Lung (tissue), 17 donors: ENCODE measurements at places on chromosomes 5 and 9. TPM values are rescaled to one million over a fixed set of nuclear protein-coding genes. Genes with fewer than 3 reads are reported as not detected.

GRCh38 chr5:122940890-122941289, 95.5 kb downstream of the SNX24 start:
- no peak for DNase-seq

Gene TEK
- 76.1 TPM for total RNA-seq

Gene STING1
- total RNA-seq = 204 TPM

DNA sequence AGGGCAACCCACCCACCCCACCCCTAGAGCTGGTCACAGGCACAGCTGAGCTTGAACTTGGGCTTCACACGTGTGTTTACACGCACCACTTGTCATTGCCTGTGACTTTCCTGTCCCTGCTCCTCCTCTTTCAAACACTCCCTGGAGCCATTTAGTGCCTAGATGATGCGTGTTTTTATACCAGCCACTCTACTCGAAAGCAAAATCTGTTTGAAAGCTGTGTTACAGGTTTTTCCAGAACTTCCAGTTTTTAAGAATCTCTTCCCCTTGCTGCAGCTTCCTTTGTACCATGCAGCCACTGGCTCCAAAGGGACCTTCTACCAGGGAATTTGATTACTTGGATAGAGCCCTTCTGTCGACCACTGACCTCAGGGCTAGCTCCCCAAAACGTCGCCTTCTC, 78.8 kb upstream of the SPRY4 start:
- DNase-seq = peak; percentile 76

Gene ST8SIA4
- 19.1 TPM for total RNA-seq

DNA sequence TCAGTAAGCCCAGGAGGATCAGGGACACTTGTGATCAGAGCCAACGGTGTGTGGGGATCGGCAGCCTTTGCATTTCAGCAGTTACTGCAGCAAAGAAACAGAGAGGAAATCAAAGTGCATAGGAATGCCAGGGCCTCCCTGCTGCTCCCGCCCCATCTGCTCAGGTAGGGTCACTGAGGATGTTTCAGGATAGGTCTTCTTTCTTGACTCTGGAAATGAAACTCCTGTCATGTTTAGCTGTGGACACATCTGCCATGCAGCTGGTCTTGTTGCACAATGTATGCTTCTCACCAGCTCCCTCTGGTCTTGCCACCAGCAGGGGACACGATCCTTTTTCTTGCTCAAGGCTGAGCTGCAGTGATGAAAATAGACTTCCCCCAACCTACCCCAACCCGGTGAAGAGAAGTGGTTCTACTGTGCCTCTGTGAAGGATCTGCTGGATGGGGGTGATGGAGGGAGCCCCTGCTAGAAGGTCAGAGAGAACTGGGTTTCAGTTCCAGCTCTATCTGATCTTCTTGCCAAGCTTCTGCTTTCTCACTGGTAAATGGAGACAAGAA, 185.2 kb upstream of the KLF4 start:
- no peak for DNase-seq

Gene RALGPS1
- 17.8 TPM for total RNA-seq

Gene GPR151
- not detected for total RNA-seq

Gene FBP1
- 17.1 TPM for total RNA-seq

DNA sequence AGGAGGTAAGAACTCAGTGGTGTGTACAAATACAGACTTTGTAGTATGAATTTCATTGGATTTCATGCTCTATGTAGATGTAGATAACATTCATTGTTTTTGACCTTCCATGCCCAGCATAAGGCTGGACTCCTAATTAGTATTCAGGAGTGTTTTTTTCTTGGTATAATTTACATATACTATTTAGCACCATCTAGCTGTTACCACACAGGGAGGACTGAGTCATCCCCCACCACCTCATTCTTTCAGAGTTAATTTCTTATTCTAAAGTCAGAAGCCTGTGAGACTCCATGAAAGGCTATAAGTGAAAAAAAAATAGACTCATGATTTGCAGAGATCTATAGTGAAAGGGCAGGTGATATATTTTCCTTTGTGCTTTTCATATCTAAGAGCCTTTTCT, 555.0 kb downstream of the PRR16 start:
- DNase-seq = no peak

DNA sequence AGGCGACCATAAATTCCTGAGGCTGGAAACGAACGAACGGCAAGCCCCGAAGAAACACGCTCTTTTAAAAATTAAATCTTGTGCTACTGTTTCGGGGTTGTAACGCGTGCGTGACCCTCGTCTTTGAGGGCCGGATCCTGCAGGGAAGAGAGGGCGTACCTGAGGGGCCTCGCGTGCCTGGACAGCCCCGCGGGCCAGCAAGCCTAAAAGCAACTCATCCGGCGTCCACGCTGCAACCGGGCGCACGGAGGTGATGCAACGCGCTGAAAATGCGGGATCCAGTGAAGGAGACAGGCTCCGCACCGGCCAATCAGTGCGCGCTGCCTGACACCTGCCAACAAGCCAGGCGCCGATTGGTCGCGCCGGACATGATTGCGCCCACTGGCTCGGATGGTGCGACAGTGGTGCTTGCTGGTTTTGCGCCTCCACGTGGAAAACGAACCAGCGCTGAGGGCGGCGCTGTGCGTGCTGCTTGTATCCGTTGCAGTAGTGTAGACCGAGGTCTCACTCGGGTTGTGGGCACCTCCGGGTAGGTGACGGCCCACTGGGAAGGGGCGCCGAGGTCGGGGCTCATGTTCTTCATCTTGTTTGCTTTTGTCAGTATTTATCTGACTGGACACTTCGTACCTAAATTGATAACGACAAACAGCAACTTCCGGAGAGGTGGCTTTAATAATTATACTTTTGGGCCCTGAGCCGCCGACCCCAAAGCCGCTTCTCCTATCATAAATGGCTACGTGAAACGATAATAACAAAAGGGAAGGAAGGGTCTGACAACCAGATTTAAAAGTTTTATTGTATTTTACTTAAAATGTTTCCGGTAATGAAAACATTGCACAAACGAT, at the start of gene IARS1:
TSS of gene IARS1 (minus strand) at position 246 of the 845 bp plus-strand sequence. CDS start 4,278 bp downstream, outside the sequence.
- peak; percentile 99 for DNase-seq

GRCh38 chr5:76782444-76782843, 36.4 kb upstream of the F2RL1 start:
- DNase-seq = no peak

DNA sequence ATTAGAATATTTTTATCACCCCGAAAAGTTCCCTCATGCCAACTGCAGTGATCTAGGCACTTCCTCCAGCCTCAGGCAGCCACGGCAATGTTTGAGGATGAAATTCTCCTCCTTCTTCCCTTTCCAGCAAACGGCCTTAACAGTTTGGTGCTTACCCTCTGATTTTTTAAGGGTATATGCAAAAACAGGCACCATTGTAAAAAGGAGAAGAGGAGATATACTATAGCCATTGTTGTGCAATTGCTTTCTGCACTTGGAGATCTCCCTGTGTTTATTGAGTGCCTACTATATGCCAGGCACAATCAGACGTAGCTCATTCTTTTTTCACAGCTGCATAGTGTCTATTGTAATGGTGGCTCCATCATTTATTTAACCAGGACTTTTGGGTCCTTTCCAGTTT, 29.4 kb downstream of the GSN start:
- DNase-seq = no peak

Gene RNF208
- 7.5 TPM for total RNA-seq

Gene LCN1
- not detected for total RNA-seq

- DNase-seq = no peak
Measured at GRCh38 chr5:44402084-44402483, 12.9 kb upstream of the FGF10 start.

GRCh38 chr5:109102096-109102690, 307.6 kb downstream of the PJA2 start:
- DNase-seq = no peak

- peak; percentile 65 for DNase-seq
Measured at GRCh38 chr5:124030043-124030491, 518.1 kb downstream of the CSNK1G3 start.

Gene WNT8A
- total RNA-seq = not detected

- no peak for DNase-seq
Measured at GRCh38 chr5:39654715-39655114, 229.9 kb upstream of the DAB2 start.

DNA sequence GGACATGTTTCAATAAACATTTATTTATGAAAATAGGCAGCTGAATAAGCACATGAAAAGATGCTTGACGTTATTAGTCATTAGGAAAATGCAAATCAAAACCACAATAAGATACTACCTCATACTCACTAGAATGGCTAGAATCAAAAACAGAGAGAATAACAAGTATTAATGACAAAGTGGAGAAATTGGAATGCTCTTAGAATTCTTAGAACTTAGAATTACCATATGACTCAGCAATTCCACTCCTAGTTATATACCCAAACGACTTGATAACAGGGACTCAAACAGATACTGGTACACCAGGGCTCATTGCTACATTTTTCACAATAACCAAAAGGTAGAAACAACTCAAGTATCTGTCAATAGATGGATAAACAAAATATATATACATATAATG, 15.1 kb upstream of the TRIM36 start:
- no peak for DNase-seq

- DNase-seq = no peak
Measured at GRCh38 chr5:61450493-61451279, 118.6 kb downstream of the ZSWIM6 start.

Gene IRX2
- total RNA-seq = 64.5 TPM

DNA sequence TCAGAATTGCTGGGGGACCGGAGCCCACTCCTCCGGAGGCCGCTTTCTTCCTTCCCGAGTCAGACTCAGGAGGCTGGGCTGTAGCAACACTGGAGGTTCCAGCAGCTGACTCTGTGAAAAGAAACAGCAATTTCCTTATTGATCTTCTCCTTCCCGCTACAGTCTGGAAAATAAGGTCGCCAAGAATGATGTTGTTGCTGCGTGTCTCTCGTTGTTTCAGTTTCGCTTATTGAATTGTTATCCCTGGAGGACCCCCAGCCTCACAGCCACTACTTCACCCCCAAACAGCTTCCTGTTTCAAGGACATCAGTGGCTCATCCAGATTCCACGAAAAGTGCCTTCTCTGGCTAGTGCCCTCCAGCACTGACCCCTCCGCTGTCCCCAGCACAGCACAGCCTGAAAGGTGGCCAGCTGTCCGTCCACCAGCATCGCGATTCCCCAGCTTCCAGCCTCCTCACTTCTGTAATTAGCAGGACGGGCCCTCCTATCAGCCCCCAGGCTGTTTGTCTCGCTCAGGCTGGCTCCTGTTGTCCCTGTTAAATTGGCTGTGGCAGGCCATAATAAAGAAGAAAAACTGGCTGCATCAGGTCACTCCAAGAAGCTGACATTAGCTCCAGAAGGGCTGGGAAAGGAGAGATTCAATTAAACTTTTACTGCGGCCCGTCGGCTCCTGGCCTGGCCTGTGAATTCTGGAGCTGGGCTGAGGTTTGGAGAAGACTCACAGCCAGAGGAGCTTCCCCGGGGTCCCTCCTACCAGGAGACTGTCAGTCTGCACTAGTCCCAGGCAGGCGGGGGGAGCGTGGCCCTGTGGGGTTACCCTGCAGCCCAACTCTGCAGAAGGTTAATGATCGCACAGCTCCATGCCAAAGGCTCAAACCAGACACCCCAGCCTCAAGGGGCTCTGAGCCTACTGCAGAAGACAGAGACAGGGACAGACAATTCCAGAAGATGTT, 40.5 kb downstream of the OLFM1 start:
- no peak for DNase-seq

DNA sequence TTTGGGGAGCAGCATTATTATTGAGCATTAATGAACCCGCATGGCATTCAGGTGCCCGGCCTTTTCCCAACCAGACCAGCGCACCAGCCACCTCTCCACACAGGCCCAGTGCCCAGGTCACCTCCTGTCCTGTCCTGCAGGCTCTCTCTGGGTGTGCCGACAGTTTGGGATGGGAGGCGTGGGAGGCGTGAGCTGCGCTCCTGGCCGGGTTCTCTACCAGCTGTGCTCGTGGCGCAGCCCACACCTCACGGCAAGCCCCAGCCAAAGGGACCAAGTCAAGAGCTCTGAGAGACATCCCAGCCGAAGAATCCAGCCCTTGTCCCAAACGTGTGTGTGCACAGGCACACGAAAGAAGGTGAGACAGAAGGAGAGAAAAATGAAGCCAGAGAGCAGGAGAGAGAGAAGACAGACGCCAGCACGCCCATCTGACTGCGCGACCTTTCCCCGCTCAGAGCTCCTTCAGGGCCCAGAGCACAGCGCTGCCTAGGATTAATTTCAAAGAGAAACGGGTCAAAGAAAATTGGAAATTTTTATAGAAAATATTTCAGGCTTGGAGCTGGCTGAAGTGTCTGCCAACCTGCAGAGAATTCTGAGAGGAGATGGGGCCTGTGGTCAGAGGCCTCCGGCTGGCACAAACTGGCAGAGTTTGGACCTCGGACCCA, 81.7 kb downstream of the ADAMTS2 start:
- no peak for DNase-seq

- DNase-seq = peak; percentile 41
Measured at GRCh38 chr5:30768056-30768690, 425.3 kb upstream of the CDH6 start.

Gene CARTPT
- not detected for total RNA-seq

Gene LHX6
- total RNA-seq = 11.3 TPM

GRCh38 chr9:13111778-13112177, 167.7 kb downstream of the MPDZ start:
- DNase-seq = no peak

Gene SLC46A2
- total RNA-seq = 15.6 TPM

DNA sequence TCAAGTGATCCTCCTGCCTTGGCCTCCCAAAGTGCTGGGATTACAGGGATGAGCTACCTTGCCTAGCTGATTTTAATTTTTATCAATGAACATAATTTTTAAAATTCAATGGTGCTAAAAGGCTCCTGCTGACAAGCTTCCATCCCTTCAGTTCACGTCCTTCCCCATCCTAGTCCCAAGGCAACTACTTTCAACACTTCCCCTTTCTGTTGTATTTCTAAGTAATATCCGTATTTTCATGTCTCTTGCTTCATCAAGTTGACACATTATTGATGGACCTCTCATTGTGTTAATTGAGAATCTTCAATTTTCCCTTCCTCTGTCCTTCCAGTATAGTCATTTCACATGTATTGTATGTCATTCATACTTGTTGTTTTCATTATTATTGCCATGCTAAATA, 93.8 kb upstream of the RASGRF2 start:
- DNase-seq = no peak

DNA sequence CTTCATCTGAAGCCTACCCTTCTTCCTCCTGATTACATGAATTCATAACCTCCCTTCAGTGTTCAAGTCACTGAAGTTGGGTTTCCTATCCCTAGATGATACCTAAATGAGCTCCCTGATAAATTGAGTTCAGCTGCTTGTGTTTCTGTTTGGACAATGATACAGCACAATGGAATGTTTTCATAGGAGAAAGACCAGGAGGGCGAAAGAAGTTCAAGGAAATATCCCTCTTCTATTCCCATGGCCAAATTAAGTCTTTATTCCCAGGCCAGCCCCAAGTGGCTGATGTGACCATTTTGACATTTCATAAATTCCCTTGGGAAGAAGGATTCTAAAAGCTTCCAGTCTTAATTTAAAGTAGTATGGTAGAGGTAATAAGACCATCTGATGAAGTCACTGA, 555.8 kb upstream of the CLINT1 start:
- no peak for DNase-seq
